GM12864 (cell line): ENCODE measurements at places on chromosomes 1 and 21.

DNA sequence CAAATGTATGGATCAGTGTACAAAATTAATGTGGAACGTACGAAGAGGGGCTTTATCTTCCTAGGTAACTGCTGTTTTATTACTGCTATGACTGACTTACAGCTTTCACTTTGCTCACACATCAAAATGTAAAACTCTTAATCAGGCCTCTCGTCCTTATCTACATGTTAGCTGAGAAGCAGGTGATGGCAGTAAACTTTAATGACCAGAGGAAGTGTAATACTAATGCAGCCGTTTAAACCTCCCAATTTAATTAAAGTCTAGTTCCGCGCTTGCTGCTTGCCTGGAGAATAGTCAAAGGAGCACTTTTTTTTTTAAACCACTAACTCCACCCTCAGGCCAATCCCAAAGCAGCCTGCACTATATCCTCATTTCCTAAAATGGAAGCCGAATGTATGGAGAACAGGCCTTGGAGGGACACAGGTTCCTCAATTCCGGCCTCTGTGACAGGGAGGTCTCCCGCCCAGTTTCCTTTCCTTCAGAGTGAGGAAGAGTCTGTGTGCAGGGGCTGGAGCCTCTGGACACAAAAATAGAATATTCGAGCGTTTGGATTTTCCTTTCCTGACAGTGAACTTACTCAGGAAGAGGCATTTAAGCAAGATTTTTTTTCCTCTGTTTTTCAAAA is 36.7 kb upstream of the RASAL2 start:
- DNase-seq = no peak

GRCh38 chr1:75785320-75785982 is 605 bp upstream of the RABGGTB start:
- no peak for DNase-seq

DNA sequence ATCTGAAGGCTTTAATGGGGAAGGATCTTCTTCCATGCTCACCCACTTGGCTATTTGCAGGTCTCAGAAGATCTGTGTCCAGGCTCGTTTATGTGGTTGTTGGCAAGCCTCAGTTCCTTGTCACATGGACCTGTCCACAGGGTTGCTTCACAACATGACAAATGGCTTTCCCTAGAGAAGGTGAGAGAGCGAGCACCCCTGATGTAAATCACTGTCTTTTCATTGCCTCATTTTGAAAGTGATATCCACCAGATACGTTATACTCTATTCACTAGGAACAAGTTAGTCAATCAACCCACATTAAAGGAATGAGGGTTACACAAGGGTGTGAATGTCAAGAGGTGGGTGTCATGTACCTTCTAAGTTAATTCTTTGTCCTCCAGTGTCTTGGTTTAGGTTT is 433.3 kb downstream of the RPS6KC1 start:
- no peak for DNase-seq

DNA sequence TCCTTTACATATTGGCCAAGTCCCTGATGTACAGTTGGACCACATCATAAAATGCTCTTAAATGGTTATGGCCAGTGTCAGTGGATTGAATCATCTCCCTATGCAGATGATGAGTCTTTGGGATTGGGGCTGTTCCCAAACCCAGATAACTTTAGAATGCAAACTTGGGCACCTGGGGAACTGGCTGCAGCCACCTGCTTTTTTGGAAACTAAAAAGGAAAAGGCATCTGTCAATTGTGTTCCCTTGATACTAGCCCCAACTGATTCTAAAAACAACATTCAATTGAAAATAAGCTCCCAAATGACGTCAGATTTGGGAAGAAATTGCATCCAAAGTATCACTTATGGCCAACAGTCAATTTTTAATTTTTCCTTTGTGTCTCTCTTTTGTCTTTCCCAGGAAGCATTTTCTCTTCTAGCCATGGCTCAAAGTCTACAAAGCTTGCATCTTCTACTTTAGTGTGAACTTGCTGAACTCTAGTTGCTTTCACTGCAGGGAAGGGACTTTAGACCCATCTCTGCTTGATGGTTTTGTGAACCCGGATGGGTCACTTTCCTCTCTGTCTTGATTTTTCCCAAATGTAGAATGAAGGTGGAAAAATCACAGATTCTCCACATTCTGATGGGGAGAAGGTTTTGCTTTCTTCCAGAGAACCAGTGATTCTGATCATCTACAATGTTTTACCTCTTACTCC is 402.3 kb upstream of the USP24 start:
- no peak for DNase-seq

DNA sequence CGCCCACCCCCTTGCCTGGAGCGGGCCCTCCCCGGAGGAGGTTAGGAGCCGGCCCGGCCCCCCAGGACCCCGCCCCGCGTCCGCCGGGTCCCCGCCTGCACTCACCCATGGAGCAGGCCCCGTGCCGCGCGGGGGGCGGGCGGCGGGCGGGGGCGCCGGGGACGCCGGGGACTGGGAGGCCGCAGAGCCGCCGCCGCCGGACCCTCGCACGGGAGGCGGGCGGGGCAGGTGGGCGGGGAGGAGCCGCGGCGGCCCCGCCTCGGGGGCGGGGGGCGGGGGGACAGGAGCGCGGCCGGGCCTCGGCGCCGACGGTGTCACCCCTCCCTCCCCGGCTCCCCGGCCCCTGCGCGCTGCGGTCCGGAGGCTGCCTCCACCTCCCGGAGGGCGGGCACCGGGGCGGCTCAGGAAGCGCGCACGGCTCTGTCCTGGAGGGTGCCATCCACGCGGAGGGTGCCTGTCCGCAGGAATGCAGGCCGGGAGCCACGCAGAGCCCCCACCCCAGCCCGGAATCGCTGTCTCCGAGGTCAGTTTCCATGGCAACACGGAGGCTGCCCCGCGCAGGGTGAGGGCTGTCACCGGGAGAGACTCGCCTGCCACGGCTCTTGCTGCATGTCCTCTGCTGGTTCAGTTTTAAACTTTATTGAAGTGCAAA is 5.9 kb upstream of the PLEKHG5 start:
- no peak for DNase-seq

DNA sequence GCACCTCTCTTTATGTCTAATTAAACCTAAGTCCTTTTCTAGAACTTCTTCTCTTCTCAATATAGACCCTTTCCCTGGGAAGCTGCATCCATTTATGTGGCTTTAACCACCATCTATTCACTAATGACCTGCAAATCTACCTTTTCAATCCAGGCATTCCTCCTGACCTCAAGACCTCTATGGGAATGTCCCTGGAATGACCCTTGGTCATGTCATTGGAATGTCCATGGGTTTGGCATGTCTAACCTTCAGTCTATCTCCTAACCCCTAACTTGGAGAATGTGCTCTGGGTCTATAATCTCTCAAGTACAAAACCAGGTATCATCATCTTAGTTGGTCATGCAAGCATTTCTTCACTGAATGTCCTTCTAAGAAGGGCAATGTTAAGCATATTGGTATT is 196.1 kb downstream of the KCNH1 start:
- no peak for DNase-seq

GRCh38 chr1:54842963-54843362 is 41.8 kb upstream of the TTC22 start:
- DNase-seq = no peak

DNA sequence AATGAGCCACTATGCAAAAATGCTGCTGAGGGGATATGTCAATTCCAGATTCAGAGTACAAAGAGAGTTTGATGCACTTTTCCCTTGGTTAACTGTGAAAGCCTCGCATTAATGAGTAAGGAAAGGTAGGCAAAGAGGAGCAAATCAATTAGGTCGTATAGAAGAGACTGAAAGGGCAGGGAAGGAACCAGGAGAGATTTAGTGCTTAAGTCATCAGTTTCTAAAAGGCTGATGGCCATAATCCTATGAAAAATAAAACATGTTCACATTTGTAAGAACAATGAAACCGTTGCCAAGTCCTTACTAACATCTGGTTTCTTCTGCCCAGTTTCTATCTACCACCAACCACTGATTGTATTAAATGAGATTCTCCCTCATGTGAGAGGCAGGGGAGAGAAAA is 118.4 kb upstream of the PALMD start:
- no peak for DNase-seq

- no peak for DNase-seq
Observed at GRCh38 chr1:228034954-228035837, 28.4 kb downstream of the WNT3A start.

- DNase-seq = no peak
Observed at GRCh38 chr1:46991083-46991923, 32.2 kb upstream of the CYP4X1 start.

- DNase-seq = no peak
Observed at GRCh38 chr1:245953876-245954660, 553.0 kb downstream of the SMYD3 start.

DNA sequence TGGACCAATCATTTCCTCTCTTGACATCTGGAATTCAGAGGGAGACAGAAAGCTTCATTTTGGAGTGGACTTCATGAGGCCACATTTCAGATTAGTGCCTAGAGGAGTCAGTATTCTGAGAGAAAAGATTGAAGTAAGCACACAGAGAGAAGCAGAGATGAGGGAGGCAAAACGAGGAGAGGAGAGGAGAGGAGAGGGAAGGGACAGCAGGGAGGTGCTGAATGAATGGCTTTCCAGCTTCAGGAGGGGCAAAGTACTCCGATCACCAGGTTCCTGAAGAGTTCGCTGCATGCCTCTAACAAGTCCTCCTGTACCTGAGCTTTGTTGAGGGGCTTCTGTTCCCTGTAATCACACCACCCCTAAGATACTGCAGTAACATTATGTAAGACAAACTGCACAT is 76.0 kb downstream of the NRIP1 start:
- DNase-seq = no peak

- no peak for DNase-seq
Observed at GRCh38 chr1:117574161-117574835, 31.6 kb upstream of the TENT5C start.
